ENCODE measurements at places on chromosomes 5 and 9. TPM values are rescaled to one million over a fixed set of nuclear protein-coding genes. Genes with fewer than 3 reads are reported as not detected.
A peak's percentile ranks its signal among the peaks of the same experiment; 100 is the strongest.

- peak; percentile 42 for DNase-seq
These were observed 810 bp downstream of the VPS13A start for GRCh38 chr9:77177894-77178794.

GRCh38 chr5:76893294-76893693 lies 43.5 kb downstream of the S100Z start:
- DNase-seq = no peak

- no peak for DNase-seq
These were observed 31.7 kb upstream of the NXNL2 start for GRCh38 chr9:88503081-88503844.

PCDHA6 gene
- polyA plus RNA-seq = 0.88 TPM

DNA sequence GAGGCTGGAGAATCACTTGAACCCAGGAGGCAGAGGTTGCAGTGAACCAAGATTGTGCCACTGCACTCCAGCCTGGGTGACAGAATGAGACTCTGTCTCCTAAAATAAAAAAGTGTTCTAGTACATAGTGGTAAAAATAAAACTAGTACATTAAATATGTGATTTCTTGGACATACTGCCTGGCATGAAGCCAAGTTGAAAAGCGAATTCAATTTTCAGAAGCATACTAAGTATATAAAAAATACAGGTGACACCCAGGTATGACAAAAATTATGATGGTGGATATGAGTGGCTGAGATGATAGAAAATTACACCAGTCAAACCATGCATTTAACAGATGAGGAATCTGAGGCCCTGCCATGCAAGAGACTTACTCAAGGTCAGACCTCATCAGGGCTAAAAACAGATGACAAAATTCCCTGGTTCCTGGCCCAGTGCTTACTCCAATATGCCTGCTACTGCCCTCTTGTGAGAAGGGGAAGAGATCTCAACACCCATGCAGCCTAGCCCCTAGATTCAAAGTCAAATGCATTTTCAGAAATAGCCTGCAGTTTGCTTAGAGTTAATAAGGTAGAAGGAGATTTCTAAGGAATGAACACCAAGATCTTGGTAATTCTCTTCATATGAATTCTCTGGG lies 46.6 kb upstream of the GNPDA1 start:
- DNase-seq = peak; percentile 32

DNA sequence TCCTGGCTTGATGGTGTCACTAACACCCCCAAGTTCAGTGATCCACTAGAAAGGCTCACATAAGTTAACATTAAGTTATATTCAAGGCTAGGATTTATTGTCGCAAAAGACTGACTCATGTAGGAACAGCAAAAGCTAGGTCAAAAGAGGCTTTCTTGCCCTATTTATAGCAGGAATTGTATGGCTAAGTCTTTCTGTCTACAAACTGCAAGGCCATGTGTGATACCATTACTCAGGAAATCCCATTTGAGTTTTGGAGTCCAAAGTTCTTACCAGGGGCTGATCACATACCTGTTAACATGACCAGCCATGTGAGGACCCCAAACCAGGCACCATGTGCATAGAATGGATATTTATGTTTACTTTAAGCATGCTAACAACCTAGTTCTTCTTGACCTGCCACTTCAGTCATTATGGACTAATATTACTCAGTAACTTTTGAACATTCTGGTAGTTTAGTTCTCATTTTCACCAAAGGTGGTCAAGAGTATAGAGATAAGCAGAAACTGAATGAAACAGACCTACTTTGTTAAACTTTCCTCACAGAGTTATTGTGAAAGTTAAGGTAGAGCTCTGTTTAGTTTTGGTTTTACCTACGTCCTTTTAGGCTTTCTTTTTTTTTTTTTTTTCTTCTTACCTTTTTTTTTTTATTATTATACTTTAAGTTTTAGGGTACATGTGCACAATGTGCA lies 281.1 kb downstream of the FER start:
- no peak for DNase-seq

DNA sequence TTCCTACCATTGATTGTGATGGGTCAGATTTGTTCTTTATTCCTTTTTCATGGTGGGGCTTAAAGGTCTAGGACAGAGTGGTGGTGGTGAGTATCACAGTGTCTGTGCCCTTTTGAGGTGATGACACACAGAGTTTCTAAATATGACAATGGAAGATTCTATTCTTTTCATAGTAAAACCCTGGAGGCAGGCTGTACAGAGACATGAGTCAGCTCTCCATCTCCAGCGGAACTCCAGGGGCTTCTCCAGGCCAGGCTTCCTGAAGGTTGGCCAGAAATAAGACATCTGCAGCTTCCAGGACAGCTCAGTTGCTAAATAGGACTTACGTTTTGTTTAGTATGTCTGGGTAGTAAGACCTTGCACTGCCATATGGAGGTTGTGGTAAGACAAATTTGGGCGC lies 229.5 kb downstream of the CD180 start:
- DNase-seq = no peak

DNA sequence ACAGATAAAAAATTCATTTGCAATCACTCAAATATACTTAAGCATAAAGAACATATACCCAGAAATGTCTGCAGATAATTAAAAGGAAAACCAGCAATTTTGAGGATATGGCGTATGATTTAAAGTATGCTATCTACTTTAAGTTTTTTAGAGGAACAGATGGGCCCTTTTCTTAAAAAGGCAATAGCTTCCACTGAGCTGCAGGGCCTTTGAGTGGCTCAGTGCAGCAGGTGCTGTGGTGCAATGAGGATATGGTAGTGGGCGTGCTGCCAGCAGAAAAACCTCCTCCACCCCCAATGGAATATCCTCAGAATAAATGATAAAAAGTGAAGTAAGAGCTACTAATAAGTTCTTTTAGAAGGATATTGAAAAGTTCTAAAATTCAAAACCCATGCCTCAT lies 814.5 kb downstream of the MTRR start:
- DNase-seq = no peak

CDHR2 gene
- 39.8 TPM for polyA plus RNA-seq

- no peak for DNase-seq
These were observed 107.3 kb downstream of the ZDHHC21 start for GRCh38 chr9:14585730-14586473.

ZDHHC21 gene
- 6.2 TPM for polyA plus RNA-seq

NIPAL4 gene
- polyA plus RNA-seq = 0.18 TPM

AK8 gene
- 54.8 TPM for polyA plus RNA-seq

- no peak for DNase-seq
These were observed 21.1 kb downstream of the ERCC6L2 start for GRCh38 chr9:95896580-95896979.

Measured in testis (tissue), 5 donors.